RKO (cell line): ENCODE measurements at places on chromosomes 2 and 18.

DNA sequence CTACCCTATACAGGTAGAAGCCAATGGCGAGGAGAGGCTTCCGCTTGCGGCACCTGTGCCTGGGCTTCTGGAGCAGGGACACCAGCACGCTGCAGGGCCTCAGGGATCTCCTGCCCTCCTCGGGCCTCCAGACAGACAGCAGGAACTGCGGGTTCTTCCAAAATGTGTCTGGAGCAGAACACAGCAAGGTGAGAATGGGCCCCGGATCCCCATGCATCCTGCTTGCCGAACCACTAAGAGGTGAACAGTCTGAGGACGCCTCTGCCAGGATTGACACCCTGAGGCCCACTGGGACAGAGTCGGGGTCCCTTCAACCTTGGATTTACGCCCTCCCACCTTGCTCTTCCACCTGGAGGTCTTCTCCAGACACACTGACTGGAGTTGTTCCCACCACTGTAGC is 25.4 kb downstream of the CAPN14 start:
- DNase-seq, result no peak

GRCh38 chr2:37897511-37897910 is 27.6 kb upstream of the RMDN2 start:
- no peak for DNase-seq

GRCh38 chr18:77207540-77207939 is 42.1 kb upstream of the GALR1 start:
- peak; percentile 64 for DNase-seq

DNA sequence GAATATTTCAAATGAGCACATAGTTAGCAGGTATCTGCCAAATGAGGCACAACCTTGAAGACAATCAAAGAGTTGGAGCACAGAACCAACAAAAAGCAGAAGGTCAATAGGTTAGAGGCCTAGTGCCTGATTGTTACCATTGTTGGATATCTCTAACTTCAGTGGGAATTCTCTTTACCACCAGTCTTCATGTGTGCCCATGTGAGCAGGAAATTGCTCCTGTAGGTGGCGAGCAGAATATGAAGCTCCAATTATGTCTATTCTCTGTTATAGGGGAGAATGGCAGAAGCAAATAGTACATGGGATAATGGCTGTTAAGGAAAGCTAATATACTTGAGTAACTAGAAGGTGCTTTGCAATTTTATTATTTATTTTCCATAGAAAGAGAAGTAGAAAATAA is 14.9 kb upstream of the ZNF385B start:
- DNase-seq, result peak; percentile 20

DNA sequence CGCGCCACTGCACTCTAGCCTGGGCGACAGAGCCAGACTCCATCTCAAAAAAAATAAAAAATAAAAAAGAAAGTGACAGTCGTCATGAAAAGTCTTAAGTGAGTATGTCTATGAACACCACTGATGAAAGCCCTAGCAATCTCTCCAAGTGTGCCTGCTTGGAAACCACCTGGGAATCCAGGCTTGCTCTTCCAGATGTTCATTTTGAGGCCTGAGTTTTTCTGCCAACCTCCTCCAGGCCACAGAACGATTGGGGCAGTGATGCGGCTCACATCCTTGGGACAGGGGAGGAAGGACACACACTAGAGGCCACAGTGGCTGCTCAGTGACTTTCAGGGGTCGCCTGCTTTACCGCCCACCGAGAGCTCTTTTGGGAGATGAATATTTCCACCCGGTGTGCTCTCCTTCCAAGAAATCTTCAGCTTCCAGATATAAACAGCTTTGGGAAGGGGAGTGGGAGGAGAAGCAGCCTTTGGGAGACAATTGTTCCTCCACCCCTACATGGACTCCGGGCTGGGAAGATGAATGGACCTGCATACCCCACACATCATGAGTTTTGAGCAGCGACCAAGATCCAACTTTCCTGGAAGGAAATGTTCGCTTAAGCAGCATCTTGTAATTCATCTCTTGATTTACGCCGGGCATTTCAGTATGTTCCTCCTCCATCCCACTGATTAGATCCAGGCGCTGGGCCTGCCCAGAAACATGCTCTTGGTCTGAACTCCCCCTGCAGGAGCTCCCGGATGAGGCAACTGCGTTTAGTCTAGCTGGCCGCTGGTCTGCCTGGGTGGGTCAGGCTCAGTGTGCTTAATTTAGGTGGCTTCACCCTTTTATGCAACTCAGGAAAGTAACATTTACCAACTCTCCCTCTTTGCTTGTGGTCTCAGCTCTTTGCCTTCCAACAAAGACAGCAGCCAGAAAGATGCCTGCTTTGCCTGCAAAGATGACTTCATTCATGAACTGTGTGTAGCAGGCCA is 6.2 kb upstream of the ARMC9 start:
- DNase-seq, result no peak

GRCh38 chr2:205727174-205727573 is 44.9 kb downstream of the NRP2 start:
- DNase-seq, result no peak

DNA sequence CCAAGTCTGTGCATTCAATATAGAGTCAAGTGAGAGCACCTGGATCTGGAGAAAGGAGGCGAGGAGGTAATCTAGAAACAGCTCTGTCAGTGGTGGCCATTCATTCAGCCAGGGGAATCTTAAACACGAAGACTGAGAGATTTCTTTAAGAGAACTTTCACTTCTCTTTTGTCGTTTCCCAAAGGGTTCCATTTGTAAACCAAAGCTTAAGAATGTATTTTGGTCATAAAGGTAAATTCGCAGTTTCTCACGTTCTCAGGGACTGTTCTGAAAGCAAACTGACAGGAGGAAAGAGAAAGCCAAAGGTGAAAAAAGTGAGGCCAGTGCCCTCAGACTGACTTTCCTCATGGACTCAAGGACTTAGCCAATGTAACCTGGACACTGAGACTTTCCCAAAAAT is 513.5 kb downstream of the CMPK2 start:
- DNase-seq, result no peak

DNA sequence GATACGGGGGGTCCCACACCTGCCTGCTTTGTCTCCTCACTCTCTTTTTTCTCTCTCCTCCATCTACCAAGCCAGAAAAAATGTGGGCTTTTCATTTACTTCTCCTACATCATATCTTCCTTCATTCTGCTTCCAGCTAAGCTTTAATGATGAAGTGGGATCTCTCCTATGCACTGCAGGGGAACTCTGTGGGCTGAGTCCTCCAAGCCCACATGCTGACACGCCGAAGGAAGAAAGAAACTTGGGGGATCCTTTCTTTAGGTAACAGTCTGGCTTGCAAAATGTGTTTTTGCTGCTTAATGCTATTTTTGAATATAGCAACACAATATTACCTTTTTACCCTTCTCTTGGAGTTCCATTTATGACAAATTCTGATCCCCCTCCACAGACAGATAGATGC is 33.6 kb upstream of the YWHAQ start:
- no peak for DNase-seq

DNA sequence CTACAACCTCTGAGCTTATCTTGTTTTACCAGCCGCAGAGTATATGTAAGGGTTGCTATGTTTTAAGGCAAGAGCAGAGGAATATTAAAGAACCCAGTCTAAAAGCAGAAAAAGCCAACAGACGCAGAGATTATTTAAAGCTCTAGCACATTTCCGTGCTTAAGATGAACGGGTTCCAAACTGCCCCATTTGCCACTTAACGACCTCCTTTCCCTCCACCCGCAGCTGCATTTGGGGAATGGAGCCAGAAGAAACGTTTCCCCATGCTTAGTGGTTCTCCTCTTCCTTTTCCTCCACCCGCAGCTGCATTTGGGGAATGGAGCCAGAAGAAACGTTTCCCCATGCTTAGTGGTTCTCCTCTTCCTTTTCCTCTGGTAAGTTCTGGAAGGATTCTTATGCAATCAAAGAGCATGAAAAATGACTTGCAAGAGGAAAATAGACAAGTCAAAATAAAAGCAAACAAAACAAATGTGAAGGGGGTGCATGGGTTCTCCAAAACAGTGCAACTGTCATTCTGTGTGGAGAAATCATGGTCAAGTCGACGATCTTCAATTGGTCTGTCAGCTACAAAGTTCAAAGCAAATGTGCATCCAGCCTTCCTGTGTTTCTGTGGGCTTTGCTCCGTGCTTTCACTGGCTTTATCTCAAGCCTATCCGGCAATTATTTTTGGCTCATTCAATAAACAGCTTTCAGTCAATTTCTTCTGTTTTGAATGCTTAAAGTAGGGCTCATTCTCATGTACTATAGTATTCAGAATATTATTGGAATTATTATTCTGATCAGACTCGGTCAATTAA is 57.8 kb downstream of the DIPK1C start:
- no peak for DNase-seq

DNA sequence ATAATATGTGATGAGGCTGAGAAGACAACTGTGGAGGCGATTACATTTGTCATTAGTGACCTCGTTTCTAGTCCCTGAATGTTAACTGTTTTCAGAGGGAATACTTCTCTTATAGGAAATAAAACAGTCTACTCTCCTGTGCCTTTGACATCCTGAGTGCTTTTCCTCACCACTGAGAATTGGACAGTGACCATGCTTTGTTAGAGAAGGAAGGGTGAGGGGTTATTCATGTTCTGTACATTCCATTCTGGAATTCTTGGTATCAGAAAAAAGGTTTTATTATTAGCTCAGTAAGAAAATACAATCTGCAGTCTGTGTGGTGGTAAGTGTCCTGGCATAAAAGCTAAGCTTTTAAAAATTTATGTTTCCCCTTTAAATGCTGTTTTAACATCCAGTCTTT is 58.8 kb downstream of the PARD3B start:
- DNase-seq, result no peak

GRCh38 chr2:199303728-199304177 is 154.0 kb downstream of the SATB2 start:
- peak; percentile 57 for DNase-seq

GRCh38 chr2:23545811-23546210 is 160.8 kb downstream of the KLHL29 start:
- DNase-seq, result no peak

- no peak for DNase-seq
Observed at GRCh38 chr2:55923091-55923981, at the start of gene EFEMP1. EFEMP1 (minus strand) TSS chr2:55923782; CDS start chr2:55922440, 1,342 bp downstream.

- DNase-seq, result no peak
Observed at GRCh38 chr2:215680605-215681598, 245.0 kb upstream of the FN1 start.

DNA sequence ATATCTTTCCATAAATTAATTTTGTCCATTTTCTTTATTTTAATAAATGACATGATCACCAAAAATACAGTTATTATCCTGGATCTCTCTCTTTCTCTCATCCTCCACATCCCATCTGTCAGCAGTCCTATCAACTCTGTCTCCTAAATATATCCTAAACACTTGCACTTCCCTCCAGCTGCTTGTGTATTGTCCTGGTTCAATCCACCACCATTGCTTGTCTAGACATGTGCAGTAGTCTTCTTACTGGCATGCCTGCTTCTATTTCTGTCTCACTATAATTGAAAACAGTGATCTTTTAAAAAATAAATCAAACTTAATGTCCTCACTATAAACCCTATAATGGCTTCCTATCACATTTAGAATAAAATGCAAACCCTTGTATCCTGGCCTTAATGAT is 2168.6 kb upstream of the PIK3C3 start:
- no peak for DNase-seq

DNA sequence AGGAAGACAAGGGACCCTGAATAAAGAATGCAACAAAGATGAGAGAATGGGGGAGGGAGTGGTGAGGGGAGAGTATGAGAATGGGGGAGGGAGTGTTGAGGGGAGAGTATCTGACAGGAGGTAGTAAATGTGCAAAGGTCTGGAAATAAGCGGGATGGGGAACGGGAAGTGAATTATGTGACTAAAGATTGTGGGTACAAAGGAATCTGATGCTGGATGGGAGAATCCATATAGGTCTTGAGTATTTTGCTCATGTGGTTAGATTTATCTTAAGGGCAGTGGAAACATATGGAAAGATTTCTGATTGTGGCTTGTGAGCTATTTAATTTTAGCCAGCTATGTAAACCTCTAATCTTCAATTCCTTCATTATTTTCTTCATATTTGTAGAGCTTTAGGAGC is 593.4 kb downstream of the DCC start:
- no peak for DNase-seq

DNA sequence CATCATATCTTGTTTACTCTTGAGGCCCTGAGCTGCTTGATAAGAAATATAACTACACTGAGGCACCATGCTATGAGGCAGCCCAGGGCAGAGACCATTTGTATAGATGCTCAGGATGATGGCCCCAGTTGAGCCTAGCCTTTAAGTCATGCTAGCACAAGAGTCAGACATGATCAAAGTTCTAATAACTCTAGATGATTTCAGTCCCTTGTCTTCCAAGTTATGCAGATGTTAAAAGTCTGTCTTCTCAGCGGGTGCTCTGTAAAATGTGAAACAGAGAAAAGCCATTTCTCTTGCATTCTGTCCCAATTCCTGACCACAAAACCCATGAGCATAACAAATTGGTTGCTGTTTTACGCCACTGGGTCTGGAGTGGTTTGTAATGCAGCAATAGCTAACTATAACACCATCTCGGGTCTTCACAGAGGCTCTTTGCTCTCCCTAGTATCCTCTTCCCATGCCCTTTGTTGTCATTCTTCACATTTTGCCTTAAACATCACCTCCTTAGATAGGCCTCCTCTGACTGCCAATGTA is 49.6 kb downstream of the NXPH2 start:
- no peak for DNase-seq

GRCh38 chr2:11533278-11534070 is at the start of gene GREB1:
GREB1 (plus strand) TSS chr2:11534045; CDS start chr2:11556615, 22,570 bp downstream.
- no peak for DNase-seq

DNA sequence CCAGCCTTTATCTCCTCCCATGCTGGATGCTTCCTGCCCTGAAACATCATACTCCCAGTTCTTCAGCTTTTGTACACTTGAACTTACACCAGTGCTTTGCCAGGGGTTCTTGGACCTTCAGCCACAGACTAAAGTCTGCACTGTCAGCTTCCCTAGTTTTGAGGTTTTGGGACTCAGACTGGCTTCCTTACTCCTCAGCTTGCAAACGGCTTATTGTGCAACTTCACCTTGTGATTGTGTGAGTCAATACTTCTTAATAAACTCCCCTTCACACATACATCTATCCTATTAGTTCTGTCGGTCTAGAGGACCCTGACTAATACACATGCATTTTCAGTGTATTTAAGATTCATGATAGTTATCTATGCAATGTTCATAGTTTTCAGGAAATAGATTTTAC is 35.8 kb upstream of the ZNF804A start:
- DNase-seq, result no peak
